ENCODE measurements at places on chromosomes 4 and X.

GRCh38 chr4:129994715-129995114 lies 898.8 kb downstream of the C4orf33 start:
- DNase-seq, result no peak

- DNase-seq, result no peak
Observed at GRCh38 chr4:48405924-48406323, 64.6 kb downstream of the SLAIN2 start.

- DNase-seq, result peak; percentile 54
Observed at GRCh38 chr4:100095729-100096595, 94.3 kb downstream of the DDIT4L start.

DNA sequence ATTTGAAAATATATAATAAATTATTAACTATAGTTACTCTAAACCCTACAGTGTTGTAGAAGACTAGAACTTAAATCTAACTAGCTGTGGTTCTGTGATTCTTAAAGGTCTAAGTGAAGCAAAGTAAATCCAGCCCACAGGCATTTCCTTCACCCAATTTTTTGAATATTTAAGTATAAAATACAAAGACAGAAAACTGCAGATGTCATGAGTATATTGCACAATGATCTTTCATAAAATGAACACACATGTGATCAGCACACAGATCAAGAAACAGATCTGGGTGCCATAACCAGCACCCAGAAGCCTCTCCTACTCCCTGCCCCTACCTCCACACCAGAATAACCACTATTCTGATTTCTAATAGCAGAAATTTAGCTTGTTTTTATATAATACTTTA lies 82.9 kb downstream of the CAMK2D start:
- DNase-seq, result no peak

DNA sequence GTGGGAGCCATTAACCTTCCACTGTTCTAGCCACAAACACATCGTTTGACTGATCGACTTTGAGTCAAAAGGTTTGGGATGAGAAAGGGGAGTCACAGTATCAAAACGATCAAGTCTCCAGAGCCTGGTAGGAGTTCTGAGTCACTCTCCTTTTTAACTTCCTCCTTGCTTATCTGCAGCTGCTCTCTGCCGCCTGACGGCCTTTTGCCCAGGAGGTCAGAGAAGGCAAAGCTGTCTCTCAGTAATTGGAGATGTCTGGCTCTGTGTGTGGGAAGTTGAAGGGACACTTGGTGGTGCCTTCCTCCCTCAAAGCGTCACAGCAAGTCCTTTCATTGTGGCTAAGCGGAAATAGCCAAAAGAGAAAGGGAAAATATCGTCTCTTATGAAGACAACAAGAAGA lies 63.1 kb downstream of the ANOS1 start:
- DNase-seq, result no peak

- no peak for DNase-seq
Observed at GRCh38 chr4:82419451-82419850, 10.8 kb downstream of the HNRNPDL start.

GRCh38 chrX:46967547-46967946 lies 55.3 kb downstream of the JADE3 start:
- no peak for DNase-seq

GRCh38 chr4:99879458-99879857 lies 14.8 kb downstream of the LAMTOR3 start:
- DNase-seq, result no peak

DNA sequence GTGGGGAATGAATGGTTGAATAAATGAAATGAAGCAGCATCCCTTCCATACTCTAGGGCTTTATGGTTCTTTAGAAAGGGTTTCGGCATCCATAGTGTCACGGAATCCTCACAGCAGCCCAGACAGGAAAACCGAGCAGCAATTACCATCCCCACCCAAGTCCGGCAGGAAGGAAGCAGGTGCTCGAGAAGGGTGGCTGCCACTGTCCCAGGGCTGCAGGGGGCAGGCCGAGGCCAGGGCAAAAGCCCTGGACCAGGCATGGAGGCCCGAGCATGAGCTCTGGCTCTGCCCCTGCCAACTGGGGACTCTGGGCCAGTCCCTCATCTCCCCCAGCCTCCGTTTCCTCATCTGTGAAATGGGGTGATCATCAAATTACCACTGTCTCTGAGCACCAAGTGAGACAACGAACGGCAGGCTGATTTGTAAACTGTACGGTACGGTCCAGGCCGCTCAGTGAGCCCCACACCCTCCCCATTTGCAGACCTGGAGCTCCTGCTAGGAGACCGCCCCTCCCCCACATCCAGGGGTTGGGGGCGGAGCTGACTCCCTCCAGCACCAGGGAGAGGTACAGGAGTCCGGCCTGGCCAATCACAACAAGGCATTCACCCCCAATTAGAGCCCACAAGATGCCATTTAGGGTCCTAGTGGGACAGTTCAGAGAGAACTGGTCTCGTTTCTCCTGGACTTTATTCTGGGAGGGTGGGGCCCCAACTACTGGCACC lies 100.4 kb downstream of the WFS1 start:
- no peak for DNase-seq

GRCh38 chr4:69936566-69936965 lies 5.7 kb downstream of the CSN1S1 start:
- DNase-seq, result no peak

GRCh38 chr4:5816101-5816500 lies 76.8 kb downstream of the CRMP1 start:
- DNase-seq, result no peak

- no peak for DNase-seq
Observed at GRCh38 chr4:60885011-60885410, 315.1 kb upstream of the ADGRL3 start.

GRCh38 chr4:1009542-1010394 lies 1.7 kb upstream of the FGFRL1 start:
- peak; percentile 74 for DNase-seq

GRCh38 chrX:39476604-39477021 lies 621.1 kb downstream of the BCOR start:
- DNase-seq, result no peak

GRCh38 chrX:77935886-77936285 lies 25.4 kb downstream of the ATP7A start:
- no peak for DNase-seq

GRCh38 chr4:183599690-183600089 lies 59.3 kb downstream of the RWDD4 start:
- DNase-seq, result no peak

GRCh38 chr4:13535708-13536361 lies 8.5 kb downstream of the NKX3-2 start:
- DNase-seq, result no peak

DNA sequence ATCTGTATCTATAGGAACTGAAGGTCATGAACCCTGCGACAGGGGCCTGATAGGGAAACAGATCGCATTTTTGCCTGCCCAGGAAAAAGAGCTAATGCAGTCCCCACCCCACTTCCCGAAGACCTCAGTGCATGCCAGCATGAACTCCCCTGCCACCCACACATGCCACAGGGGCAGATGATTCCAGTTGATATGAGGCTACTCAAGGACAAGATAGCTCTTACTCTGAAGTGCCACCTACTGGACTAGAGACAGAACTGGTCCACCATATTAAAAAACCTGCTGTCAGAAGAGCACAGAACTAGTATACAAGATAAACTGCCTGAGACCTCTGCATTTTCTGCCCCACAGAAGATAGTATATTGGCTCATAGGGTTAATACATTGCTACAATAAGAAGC lies 68.0 kb downstream of the YIPF7 start:
- no peak for DNase-seq

- no peak for DNase-seq
Observed at GRCh38 chr4:124199755-124200154, 512.8 kb downstream of the ANKRD50 start.

- DNase-seq, result no peak
Observed at GRCh38 chr4:99868126-99868596, 26.1 kb downstream of the LAMTOR3 start.

- no peak for DNase-seq
Observed at GRCh38 chrX:111460607-111461006, 48.6 kb upstream of the DCX start.

DNA sequence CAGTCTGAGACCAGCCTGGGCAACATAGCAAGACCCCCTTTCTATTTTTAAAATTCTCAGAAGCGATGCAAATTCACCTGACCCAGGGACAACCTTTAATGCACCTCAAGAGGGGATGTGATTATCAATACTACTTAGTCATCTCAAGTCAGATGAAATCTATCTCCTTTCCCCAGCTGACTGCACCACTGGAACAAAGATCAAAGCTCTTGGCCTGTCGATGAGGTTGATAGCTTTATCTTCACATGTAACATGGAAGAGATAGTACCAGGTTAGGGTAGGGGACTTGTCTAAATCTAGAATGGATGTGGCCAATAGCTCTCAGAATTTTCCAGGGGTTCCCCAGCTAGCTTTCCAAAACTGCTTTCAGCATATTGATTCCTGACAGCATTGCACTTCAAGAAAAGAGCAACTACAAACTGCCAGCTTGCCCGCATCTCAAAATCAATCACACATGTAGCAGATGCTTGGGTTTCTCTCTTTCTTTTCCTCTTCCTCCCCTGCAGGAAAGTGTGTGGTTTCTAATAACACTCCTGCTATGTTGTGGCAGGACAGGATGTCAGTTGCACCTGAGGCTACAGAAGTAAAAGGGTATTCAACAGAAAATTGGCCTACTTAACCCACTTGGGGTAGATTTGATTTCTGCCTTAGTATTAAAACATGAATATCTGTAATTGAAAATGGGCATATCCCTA lies 12.2 kb upstream of the TMEM164 start:
- DNase-seq, result peak; percentile 5
